ENCODE measurements at places on chromosomes 3 and 15. TPM values are rescaled to one million over a fixed set of nuclear protein-coding genes. Genes with fewer than 3 reads are reported as not detected.

GRCh38 chr15:90099072-90099867 is 3.0 kb downstream of the IDH2 start:
- no peak for DNase-seq
- H3K4me3 ChIP-seq, result peak overlapping the region; percentile 47
- no peaks in the 10 kb centered on the region for H3K36me3 ChIP-seq
- no peaks in the 10 kb centered on the region for H3K27me3 ChIP-seq

Gene PP2D1
- total RNA-seq, result not detected

- H3K27ac ChIP-seq, result no peak overlapping the region
- no peaks in the 10 kb centered on the region for H3K36me3 ChIP-seq
- DNase-seq, result no peak
- H3K4me3 ChIP-seq, result no peak overlapping the region
Measured at GRCh38 chr3:11932636-11933035, 71.6 kb upstream of the SYN2 start.

Gene UQCC5
- total RNA-seq, result 2.8 TPM

DNA sequence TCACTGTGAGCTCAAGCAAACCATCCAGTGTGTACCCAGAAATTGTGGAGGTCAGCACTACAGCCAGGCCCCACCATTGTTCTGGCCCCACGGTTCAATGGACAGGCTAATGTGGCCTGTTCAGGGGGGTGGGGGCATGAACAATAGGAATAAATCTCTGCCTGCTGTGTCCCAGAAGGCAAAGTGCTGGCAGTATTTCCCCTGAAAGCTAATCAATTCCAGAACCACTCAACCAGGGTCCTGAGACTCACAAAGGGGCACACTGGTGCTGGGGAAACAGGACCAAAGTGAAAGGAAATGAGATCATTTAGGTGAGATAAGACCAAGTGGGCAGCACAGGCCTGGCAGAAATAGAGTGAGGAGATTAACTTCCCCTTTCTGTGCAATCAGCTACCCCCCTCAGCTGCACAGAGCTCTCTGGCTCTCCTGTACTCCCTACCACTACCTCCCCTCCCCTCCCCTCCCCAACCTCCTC is 11.5 kb downstream of the CRYGS start:
- H3K4me1 ChIP-seq, result peaks cover 33% of the 10 kb centered on the region
- no peak overlapping the region for H3K27ac ChIP-seq
- no peak overlapping the region for H3K4me3 ChIP-seq
- no peaks in the 10 kb centered on the region for H3K27me3 ChIP-seq

DNA sequence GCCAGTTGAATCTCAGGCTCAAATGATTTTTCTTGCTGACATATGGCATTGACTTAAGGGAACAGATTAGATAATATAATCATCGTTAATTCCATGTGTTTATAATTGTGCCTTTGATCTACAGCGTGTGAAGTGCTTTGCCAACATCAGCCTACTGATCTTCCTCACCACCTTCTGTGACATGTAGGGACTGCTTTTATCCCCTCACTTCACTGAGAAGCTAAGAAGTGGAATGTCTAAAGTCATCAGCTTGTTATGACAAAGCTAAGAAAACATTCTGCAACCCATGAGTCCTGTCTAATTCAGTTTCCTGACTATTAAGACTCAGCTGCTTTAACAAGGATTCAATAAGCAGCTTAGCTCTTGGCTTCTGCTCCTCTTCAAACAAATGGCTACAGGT is 106.0 kb downstream of the MYH15 start:
- no peak for DNase-seq
- H3K4me1 ChIP-seq, result no peaks in the 10 kb centered on the region
- H3K27ac ChIP-seq, result no peak overlapping the region
- H3K27me3 ChIP-seq, result no peaks in the 10 kb centered on the region
- H3K36me3 ChIP-seq, result no peaks in the 10 kb centered on the region

GRCh38 chr15:49817100-49817499 is 196.3 kb downstream of the DTWD1 start:
- no peak for DNase-seq
- no peaks in the 10 kb centered on the region for H3K27me3 ChIP-seq
- H3K27ac ChIP-seq, result no peak overlapping the region
- no peaks in the 10 kb centered on the region for H3K4me1 ChIP-seq
- H3K4me3 ChIP-seq, result no peak overlapping the region

Gene KBTBD8
- 7.1 TPM for total RNA-seq

- no peak overlapping the region for H3K4me3 ChIP-seq
- no peak for DNase-seq
- no peaks in the 10 kb centered on the region for H3K4me1 ChIP-seq
- no peaks in the 10 kb centered on the region for H3K36me3 ChIP-seq
Measured at GRCh38 chr3:146590521-146590920, 14.6 kb downstream of the PLSCR5 start.

GRCh38 chr3:195068084-195069080 is 202.6 kb downstream of the XXYLT1 start:
- no peaks in the 10 kb centered on the region for H3K27me3 ChIP-seq
- H3K27ac ChIP-seq, result no peak overlapping the region
- no peak overlapping the region for H3K4me3 ChIP-seq
- H3K36me3 ChIP-seq, result peaks cover 6% of the 10 kb centered on the region
- no peak for DNase-seq
- no peaks in the 10 kb centered on the region for H3K4me1 ChIP-seq

Gene SLC22A14
- total RNA-seq, result 0.11 TPM

Gene CLSTN2
- not detected for total RNA-seq

- DNase-seq, result no peak
- peak overlapping the region; percentile 82 for H3K27ac ChIP-seq
- H3K4me1 ChIP-seq, result peaks cover 9% of the 10 kb centered on the region
Measured at GRCh38 chr3:3110749-3111361, 681 bp upstream of the IL5RA start.

DNA sequence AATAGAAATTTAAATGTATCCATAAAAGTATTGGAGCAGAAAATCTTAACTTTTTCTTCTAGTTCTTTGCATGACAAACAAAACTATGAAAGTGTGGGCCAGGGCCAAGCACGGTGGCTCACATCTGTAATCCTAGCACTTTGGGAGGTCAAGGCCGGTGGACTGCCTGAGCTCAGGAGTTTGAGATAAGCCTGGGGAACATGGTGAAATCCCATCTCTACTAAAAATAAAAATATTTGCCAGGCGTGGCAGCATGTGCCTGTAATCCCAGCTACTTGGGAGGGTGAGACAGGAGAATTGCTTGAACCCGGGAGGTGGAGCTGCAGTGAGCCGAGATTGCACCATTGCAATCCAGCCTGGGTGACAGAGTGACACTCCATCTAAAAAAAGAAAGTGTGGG is 93.0 kb upstream of the ASB14 start:
- DNase-seq, result no peak
- H3K27ac ChIP-seq, result no peak overlapping the region
- no peaks in the 10 kb centered on the region for H3K27me3 ChIP-seq
- H3K36me3 ChIP-seq, result no peaks in the 10 kb centered on the region
- no peaks in the 10 kb centered on the region for H3K4me1 ChIP-seq
- no peak overlapping the region for H3K4me3 ChIP-seq

DNA sequence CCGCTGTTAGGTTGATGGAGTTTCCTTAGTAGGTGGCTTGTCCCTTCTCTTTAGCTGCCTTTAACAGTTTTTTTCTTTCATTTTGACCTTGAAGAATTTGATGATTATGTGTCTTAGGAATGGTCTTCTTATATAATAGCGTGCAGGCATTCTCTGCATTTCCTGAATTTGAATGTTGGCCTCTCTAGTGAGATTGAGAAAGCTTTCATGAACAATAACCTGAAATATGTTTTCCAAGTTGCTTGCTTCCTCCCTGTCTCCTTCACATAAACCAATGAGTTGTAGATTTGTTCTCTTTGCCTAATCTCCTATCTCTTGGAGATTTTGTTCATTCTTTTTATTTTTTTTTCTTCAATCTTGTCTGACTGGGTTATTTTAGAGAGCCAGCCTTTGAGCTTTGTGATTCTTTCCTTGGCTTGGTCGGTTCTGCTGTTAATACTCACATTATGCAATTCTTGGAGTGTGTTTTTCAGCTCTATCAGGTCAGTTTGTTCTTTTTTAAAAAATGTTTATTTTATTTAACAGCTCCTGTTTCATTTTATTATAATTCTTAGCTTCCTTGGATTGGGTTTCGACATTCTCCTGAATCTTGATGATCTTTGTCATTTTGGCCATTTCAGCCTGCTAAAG is 627.9 kb downstream of the SI start:
- no peak overlapping the region for H3K4me3 ChIP-seq
- DNase-seq, result no peak
- H3K4me1 ChIP-seq, result no peaks in the 10 kb centered on the region
- no peak overlapping the region for H3K27ac ChIP-seq

DNA sequence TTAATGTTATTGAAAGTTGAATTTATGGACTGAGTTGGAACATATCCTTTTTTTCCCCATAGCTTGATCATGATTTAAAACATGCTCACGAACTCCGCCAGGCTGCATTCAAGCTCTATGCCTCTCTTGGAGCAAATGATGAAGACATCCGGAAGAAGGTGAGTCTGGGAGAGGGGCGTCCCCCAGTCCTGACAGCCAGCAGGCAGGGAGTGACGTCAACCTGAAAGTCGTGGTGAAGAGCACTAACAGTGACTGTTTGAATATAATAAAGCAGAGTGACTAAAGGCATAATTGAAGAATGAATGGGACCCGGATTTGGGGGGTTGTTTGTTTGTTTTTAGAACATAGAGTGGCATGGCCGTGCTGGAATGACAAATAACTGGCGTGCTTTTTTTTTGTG is 57.9 kb downstream of the ARMC8 start:
- no peaks in the 10 kb centered on the region for H3K27me3 ChIP-seq
- no peak for DNase-seq
- H3K27ac ChIP-seq, result no peak overlapping the region
- H3K4me1 ChIP-seq, result no peaks in the 10 kb centered on the region
